ENCODE measurements at places on chromosomes 6 and 20.

DNA sequence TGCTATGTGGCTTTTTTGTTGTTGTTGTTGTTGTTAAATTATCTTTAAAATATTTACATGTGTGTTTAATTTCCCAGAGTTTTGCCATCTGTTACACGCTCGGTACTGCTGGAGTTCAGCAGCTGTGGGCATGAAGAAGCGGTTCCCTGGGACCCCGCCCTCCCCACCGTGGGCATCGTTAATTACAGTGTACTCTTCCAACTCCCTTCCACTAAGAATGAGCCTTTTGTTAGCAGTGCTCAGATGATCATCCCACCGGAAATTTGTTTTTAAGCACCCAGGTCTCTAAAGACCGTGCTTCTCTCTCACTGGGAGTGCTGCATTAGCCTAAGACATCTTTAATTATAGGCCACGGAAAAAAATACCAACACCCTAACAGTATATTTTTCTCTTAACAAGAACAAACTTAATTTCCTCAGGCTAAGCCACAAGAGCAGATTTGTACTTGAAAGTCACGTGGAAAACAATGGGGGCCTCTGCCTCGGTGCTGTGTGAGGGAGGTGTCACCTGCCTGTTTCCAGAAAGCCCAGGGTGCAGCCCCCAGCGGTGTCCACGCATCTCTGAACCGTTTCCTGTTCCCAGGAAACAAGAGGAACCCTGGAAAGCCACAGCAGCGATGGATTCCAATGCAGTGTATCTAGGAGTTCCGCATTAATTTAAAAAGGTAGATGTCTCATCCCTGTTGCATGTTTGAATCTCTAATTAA is 113.3 kb upstream of the FRMD1 start:
- DNase-seq: no peak

DNA sequence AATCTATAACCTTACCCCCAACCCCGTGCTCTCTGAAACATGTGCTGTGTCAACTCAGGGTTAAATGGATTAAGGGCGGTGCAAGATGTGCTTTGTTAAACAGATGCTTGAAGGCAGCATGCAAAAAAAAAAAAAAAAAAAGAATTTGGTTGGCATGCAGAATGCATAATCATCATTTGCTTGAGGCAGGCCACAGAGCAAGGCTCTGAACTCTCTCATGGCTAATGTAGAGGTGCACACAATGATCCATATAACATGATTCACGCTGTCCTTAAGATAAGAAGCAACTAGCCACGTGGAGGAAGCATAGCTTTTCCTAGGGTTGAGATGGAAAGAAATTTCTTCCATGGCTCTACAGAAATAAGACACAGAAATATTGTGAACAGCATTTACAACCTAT is 27.6 kb upstream of the RPN2 start:
- no peak for DNase-seq

- no peak for DNase-seq
Measured at GRCh38 chr20:17499041-17499440, 32.1 kb downstream of the BFSP1 start.

DNA sequence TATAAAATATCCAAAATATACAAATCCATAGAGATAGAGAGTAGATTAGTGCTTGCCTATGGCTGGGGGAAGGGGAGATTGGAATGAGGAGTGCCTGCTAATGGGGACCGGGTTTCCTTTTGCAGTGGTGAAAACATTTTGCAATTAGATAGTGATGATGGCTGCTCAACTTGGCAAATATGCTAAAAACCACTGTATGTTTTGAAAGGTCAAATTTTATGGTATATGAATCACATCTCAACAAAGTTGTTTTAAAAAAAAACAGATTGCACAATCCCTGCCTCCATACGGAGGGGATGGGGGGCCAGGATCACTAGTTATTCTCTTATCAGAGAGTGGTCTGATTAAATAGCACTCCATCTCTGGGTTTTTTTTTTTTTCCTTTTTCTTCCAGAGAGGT is 76.9 kb upstream of the RIPOR2 start:
- DNase-seq: no peak

- DNase-seq: no peak
Measured at GRCh38 chr20:19911810-19912382, 105.3 kb upstream of the NAA20 start.

DNA sequence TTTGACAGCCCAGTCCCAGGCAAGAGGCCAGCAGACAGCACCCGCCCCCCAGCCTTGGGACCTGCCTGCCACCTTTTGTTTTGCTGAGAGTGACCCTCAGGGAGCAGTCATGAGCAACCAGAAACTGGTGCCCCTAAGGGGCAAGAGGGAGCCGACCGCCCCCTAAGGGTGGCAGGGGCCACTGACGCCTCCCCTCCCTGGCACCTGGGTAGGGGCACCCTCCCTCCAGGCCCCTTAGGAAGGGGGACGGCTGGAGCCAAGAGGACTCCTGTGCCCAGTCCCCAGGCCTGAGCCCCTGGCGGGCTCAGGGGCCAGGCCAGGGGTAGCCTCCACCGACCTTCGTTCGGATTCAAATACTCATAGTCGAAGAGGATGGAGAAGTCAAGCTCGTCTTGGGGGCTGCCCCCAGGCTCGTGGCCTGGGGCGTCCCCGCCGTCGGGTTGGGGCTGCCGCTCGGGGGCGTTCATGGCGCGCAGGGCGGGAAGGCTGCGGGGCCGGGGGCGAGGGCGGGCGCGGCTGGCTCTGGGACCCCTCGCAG is 417 bp downstream of the NFATC2 start:
- DNase-seq: no peak

DNA sequence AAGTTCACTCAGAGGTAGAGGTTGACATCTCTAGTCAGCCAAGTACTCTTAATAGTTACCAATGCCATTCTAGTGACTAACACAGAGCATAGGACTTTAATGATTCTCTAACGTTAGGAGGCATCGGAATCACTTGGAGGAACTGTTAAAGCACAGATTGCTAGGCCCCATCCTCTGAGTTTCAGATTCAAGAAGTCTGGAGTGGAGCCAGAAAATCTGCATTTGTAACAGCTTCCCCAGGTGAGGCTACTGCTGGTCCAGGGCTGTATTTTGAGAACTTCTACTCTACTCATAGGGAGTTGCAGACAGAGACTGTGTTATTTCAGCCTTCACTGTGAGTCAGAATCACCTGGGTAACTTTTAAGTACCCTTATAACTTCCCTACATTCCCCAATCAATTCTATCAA is 5.7 kb downstream of the LMBRD1 start:
- DNase-seq: no peak

- DNase-seq: no peak
Measured at GRCh38 chr6:39104528-39104927, 10.5 kb downstream of the SAYSD1 start.

- DNase-seq: no peak
Measured at GRCh38 chr6:45504947-45505346, 127.2 kb upstream of the SUPT3H start.

DNA sequence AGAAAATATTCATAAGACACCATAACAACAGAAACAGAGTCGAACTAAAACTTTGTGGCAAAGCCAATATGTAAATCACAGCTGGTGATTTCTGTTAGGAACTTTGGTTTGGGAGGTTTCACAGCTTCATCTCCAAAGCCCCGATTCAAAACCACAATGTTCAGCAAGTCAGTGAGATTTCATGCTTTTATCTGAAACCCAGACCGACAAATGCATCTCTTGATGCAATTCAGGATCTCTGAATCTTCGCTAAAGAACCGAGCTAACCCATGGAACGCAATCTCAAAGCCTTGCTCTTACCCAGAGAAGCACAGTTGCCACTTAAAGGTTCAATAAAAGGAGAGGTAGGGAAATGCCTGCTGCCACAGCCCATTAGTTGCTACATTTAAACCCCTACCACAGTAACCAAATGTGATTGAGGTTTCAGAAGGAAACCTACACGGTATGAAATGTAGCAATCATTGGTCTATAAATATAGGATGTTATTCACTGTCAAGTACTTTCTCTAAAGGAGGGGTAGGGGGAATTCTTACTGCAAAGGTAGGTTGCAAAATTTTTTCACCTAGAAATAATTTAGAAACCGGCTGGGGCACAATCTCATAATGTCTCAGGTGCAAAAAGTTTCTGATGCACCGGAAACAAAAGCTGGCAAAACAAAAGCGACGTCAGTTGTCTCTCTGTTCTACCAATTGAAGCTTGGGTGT is 381.0 kb upstream of the ARID1B start:
- no peak for DNase-seq

DNA sequence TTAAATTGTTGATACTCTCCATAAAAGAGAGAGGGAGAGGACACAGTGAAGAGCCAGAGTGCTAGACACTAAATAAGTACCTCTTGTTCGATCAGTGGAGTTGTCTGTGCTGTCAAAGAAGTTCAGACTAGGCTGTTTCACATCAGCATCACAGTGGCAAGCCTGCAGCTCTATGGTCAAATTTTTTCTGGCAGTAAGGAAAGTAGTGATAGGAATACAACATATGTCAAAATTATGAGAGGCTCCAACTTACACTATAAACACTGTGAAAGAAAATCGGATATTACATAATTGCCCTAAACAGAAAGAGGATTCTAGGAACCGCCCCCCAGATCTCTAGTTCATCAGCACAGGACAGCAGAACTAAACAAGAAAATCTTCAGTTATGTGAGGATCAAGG is 23.1 kb downstream of the DNAH8 start:
- DNase-seq: no peak

DNA sequence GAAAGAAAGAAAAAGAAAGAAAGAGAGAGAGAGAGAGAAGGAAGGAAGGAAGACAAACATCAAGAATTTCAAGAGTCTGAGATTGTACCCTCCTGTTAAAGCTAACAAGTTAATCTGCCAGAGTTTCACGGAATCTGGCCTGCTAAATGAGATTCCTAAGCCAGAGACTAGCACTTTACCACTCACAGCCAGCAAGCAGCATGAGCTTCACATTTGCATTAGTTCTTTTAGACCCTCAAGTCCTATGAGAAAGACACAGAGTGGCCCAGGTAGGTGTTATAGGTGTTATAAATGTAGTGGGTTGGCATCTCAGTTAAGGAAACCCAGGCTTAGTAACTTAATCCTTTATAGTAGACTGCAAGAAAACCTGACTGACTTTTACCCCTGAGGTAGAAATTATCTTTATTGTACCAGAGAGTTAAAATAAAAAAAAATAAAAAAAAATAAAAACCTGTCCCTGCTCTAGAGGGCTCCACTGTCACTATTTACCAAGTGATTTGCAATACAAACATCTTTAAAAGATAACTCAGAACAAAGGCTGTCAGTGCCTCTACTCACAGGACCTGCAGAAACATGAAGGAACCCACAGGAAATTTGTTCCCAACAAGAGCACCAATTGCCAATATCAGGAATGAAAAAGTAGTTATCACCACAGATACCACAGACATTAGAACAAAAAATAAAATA is 9.7 kb upstream of the IBTK start:
- DNase-seq: no peak

GRCh38 chr6:25065666-25066065 is 129.9 kb upstream of the RIPOR2 start:
- no peak for DNase-seq

DNA sequence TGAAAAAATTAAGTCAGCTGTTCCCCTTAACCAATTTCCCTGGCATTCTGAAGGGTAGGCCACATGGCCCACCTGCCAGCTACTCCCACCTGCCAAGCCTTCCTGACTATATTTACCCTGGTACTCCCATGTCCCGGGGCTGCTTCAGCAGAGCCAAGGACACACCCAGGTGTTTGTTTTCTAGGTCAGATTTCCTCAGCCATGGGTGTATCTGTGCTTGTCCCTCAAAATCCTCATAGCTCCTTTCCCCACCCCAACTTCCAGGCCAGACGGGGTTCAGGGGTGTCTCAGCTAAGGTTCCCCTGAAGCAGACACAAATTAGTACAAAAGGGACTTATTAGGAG is 139.4 kb upstream of the CDYL start:
- no peak for DNase-seq
